ENCODE measurements at places on chromosomes 11 and 22. TPM values are rescaled to one million over a fixed set of nuclear protein-coding genes. Genes with fewer than 3 reads are reported as not detected.

- DNase-seq = no peak
Measured at GRCh38 chr11:19702620-19703019, 10.0 kb upstream of the NAV2 start.

GRCh38 chr11:124090996-124091395 is 24.3 kb upstream of the VWA5A start:
- no peak for DNase-seq

GRCh38 chr22:31496735-31497146 is 405 bp downstream of the SFI1 start:
- peak; percentile 59 for DNase-seq

GRCh38 chr22:33380789-33381530 is 322.8 kb upstream of the SYN3 start:
- DNase-seq = no peak

DNA sequence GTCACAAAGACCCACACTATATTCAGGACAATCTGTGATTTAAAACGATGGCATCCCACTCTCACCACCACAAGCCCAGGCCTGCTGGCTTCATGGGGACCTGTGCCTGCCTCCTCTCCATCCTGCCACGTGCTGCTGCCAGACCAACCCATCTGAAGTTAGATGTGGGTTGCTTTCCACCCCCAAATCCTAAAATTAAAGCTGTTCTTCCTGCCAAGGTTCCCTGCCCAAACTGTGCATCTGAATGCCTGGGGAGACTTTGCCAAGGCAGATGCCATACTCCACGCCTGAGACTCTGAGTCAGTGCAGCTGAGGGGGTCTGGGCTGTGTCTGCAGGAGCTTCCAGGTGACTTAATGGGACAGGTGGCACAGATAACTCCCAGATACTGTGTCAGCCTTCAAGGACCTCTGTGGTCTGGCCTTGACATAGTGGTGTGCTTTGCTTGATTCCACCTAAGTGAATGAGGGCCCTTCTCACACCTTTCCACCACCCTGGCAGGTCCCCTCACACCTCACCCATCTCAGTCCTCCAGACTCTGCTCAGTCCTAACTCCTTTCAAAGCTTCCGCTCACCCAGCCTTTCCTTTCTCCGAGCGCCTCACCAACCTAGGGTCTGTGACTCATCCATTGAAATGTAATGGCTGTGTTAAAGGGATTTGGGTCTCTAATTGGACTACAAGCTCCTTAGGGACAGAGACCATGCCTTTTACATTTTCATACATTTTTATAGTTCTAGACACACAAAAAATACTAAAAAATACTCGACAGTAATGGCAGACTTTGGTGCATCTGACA is 18.6 kb downstream of the ADAMTS8 start:
- no peak for DNase-seq

DNA sequence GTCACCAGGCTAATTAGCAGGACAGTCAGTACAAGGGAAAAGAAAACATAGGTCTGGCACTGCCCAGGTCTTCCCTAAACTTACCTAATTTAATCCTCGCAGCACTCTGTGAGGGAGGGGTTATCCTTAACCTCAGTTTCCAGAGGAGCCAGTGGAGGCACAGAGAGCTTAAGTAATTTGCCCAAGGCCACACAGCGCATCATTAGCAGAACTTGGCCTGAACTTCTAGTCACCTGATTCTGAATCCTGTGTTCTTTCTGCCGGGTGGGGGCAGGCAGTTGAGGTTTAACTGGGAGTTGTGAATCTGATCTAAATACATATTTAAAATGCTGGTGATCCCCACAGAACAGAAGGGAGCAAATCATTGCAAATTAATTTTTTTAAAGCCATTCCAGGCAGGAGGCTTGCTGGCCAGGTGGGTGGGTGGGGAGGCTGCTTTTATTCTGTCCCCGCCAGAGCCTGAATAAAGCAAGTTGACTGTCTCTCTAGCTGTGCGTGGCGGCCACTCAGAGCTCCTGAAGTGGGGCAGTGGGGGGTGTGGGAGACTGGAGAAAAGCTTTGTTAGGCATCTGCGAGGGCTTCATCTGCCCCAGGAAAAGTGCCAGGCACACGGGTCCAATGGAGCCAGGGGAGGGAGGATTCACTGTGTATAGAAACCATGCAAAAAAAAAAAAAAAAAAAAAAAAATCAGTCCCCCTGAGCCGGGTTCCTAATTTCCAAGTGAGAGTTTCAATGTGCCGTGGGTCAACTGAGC is 66.1 kb downstream of the NFAM1 start:
- DNase-seq = no peak

CHRM1 gene
- not detected for total RNA-seq

DNA sequence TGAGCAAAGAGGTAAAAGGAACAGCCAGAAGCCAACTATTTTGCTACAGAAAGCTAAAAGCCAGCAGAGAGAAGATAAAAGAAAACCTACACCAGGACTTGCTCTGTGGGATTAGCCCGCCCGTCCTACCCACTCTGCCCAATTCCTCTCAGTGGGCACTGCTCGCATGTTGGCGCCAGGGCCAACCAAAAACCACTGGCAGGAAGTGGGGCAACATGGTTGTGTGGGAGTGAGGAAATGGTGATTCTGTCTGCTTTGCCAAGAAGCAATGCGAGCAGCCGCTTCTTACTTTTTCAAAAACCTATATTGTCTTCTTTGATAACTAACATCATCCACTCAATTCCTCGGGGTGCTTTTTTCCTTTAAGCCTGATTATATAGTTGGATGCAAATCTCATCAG is 14.2 kb upstream of the APOA1 start:
- peak; percentile 60 for DNase-seq

GRCh38 chr11:95111923-95112540 is 22.4 kb downstream of the ENDOD1 start:
- no peak for DNase-seq

DNA sequence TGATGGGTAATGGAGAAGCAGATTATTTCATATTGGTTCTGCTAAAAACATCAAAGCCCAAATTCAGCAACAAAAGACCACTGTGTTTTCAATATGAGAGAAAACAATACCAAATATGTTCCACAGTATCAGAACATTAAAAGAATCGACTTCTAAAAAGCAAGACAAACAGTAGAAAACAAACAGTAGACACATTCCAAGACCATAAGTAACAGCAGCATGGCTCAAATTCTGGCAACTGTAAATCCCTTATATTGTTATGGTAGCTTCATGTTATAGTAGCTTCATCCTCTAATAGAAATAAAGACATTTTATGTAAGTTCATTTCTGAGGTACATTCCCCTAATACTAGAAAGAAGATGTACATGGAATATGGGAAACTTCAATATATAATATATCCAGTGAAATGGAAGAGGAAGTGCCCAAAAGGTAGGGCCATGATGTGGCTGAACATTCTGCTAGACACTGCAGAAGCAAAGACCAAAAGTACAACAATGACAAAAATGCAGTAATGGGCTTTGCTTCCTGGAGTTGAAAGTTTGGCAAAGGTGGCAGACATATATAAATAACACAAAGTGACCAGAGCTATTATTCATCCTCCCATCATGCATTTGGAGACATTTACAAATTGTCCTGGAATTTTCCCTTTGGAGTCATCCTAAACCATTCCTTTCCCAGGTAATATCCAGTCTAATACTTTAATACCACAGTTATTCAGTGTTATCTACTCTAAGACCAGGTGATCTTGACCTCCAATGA is 299.9 kb downstream of the DCDC1 start:
- no peak for DNase-seq

DNA sequence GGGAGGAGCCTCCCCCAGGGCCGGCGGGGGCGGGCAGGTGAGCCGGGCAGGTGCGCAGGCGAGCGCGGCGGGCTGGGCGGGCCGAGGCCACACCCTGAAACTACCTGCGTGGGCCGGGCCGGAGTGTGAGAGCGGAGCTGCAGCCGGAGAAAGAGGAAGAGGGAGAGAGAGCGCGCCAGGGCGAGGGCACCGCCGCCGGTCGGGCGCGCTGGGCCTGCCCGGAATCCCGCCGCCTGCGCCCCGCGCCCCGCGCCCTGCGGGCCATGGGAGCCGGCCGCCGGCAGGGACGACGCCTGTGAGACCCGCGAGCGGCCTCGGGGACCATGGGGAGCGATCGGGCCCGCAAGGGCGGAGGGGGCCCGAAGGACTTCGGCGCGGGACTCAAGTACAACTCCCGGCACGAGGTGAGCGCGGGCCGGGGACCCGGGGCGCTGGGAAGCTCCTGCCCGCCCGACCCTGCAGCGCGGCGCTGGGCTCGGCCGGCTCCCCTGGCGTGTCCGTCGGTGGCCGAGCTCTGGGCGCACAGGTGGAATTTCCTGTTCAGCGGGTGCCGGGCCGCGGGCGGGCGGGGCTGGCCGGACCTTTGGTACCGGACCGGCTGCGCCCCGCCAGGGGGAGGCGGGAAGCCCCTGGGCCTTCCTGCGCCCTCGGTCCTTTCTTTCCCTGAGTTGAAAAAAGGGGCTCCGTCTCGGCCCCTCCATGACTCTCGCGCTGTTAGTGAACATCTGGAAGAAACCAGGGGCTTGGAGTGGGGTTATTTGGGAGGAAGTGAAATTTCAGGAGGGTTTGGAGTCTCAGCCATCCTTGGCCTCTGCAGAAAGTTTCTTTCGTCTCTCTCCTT is at the start of gene ST14:
Gene ST14, plus strand, starts transcription at position 126 of the 841 bp plus-strand sequence. Its CDS starts 198 bp downstream, at position 324.
- no peak for DNase-seq

GRCh38 chr22:45769569-45770210 is 98.1 kb downstream of the ATXN10 start:
- no peak for DNase-seq

- no peak for DNase-seq
Measured at GRCh38 chr11:94196363-94196762, 67.7 kb downstream of the PANX1 start.

- no peak for DNase-seq
Measured at GRCh38 chr11:69307871-69308431, 14.0 kb downstream of the MYEOV start.

TMPRSS13 gene
- total RNA-seq = 2.5 TPM

- DNase-seq = no peak
Measured at GRCh38 chr11:43810929-43811596, 69.6 kb upstream of the ALKBH3 start.

CD81 gene
- total RNA-seq = 145 TPM

- DNase-seq = peak; percentile 84
Measured at GRCh38 chr11:9535189-9535781, 38.2 kb upstream of the WEE1 start.

USP35 gene
- total RNA-seq = 11.9 TPM

- no peak for DNase-seq
Measured at GRCh38 chr11:30313580-30313979, 9.3 kb upstream of the ARL14EP start.

DNA sequence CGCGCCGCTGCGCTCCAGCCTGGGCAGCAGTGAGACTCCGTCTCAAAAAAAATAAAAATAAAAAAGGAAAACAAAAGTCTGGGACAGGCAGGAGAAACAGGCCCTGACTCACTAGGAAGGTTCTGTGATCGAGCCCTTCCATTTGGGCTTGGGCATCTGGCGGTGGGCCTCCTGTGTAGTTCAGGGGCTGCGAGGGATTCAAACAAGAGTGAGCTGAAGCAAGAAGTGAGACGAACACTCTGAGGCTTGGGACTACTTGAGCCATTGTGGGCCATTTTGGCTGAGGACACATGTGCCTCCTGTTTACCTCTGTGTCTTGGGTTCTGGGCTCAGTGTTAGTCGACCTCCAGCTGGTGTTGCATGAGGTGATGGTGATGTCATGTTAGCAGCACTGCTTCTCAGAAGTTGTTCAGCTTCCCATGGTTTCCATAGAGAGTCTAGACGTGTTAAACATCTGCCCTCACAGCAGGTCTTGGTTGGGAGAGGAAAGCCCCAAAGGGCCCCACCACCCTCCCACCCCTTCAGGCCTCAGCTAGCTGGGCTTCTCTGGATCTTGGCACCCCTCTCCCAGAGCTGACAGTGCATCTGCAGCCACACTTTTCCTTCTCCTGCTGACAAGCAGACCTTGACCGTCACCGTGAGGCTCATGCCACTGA is 57.8 kb downstream of the MED15 start:
- no peak for DNase-seq

- DNase-seq = no peak
Measured at GRCh38 chr11:4085575-4085974, 9.0 kb upstream of the RRM1 start.

- no peak for DNase-seq
Measured at GRCh38 chr11:58600510-58600909, 21.6 kb downstream of the ZFP91 start.

HSPB2 gene
- not detected for total RNA-seq

DNA sequence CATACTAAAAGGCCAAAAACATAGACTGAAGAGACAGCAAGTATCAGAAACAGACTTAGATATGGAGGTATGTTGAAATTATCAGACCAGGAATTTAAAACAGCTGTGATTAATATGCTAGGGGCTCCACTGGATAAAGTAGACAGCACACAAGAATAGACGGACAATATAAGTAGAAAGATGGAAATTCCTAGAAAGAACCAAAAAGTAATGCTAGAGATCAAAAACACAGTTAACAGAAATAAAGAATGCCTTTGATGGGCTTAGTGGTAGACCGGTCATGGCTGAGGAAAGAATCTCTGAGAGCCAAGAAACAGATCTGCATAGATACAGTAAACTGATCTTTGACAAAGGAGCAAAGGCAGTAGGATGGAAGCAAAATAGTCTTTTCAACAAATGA is 250.2 kb downstream of the SWAP70 start:
- no peak for DNase-seq

GRCh38 chr11:97717922-97718321 is 1302.8 kb upstream of the CNTN5 start:
- no peak for DNase-seq

DNA sequence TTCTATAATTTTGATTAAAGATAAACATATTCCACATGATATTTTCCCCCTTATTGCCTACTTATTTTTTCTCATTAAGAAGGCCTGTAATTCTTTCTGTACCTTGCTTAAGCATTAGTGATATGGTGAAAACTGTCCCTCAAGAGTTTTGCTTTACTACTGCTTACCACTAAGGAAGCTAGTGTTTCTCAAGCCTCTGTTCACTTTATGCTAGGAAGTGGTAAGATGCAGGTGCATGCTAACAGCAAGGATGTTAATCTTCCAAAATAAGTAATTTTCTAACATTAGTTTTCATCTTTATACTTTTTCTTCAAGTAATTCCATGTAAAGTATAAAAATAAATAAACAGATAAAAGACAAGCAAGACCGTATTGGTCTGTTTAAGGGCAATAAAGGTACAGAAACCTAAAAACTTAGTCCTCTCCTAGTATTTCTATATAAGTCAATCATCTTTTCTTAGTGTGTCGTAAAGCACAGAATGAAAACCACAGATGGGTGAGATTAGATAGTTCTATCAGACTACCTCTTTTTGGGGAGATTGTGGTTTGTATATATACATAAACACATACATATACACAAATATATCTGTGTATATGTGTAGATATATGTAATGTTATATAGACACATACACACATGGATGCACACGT is 731.0 kb upstream of the CNTN5 start:
- DNase-seq = no peak

NFAM1 gene
- 0.05 TPM for total RNA-seq
